ENCODE measurements at places on chromosomes 7 and 10. TPM values are rescaled to one million over a fixed set of nuclear protein-coding genes. Genes with fewer than 3 reads are reported as not detected.

Gene EPHB6
- 15.7 TPM for total RNA-seq

Gene OR2A42
- total RNA-seq, result not detected

Gene PLXDC2
- 44.5 TPM for total RNA-seq

GRCh38 chr7:117485118-117485620 lies 5.3 kb downstream of the CFTR start:
- H3K27me3 ChIP-seq, result peaks cover 7% of the 10 kb centered on the region
- H3K36me3 ChIP-seq, result no peaks in the 10 kb centered on the region
- H3K4me3 ChIP-seq, result no peak overlapping the region
- DNase-seq, result no peak

- no peak for DNase-seq
- no peaks in the 10 kb centered on the region for H3K27me3 ChIP-seq
- no peaks in the 10 kb centered on the region for H3K36me3 ChIP-seq
- peaks cover 3% of the 10 kb centered on the region for H3K4me1 ChIP-seq
- no peak overlapping the region for H3K27ac ChIP-seq
- no peak overlapping the region for H3K4me3 ChIP-seq
Measured at GRCh38 chr10:118840071-118840775, 85.5 kb upstream of the CACUL1 start.

DNA sequence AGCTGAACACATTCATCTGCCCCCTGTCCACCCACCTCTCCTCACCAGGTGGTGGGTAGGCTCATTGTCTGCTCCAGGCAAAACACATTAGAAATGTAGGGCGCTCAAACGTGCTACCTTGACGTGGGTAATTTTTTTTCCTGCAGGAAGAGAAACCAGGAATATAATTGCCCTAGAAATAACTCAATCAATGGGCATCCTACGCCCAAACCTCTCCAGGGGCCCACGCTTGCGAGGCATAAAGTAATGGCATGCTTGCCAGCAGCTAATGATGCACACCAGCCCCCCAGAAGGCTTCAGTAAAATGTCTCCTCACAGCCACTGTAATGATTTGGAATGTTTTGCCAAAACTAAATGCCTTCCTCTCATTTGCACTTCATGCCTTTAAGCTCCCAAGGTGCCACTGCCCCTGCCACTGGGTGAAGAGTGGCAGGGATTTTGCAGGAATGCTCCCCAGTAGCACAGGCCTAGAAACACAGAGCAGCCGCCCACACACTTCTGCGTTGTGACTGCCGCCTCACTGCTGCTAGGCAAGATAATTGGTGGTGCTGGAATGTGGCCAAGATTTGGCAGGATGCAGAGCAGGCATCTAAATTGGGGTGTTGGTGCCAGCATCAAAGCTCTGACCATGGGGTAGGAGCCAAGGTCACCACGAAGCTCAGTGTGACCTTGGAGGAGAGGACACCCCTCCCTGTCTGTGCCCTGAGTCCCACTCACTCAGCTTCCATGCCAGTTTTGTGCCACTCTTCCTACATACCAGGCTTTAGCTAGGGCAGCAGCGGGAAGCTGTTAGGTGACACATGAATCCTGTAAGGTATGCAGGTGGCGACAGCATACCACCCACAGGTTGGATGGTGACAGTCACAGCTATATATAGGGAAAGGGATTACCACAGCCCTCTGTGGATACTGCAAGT lies 48.7 kb upstream of the PPP1R3C start:
- peaks cover 16% of the 10 kb centered on the region for H3K4me1 ChIP-seq
- H3K27me3 ChIP-seq, result no peaks in the 10 kb centered on the region
- H3K36me3 ChIP-seq, result no peaks in the 10 kb centered on the region
- no peak overlapping the region for H3K27ac ChIP-seq
- DNase-seq, result no peak

GRCh38 chr10:114635101-114635500 lies 23.0 kb downstream of the ABLIM1 start:
- peaks cover 7% of the 10 kb centered on the region for H3K27me3 ChIP-seq
- H3K4me1 ChIP-seq, result peaks cover 62% of the 10 kb centered on the region
- H3K36me3 ChIP-seq, result no peaks in the 10 kb centered on the region
- H3K4me3 ChIP-seq, result peak overlapping the region; percentile 30
- DNase-seq, result peak; percentile 43

GRCh38 chr10:86342111-86342863 lies 24.3 kb downstream of the GRID1 start:
- H3K4me1 ChIP-seq, result no peaks in the 10 kb centered on the region
- H3K36me3 ChIP-seq, result no peaks in the 10 kb centered on the region
- DNase-seq, result no peak
- no peak overlapping the region for H3K27ac ChIP-seq
- H3K4me3 ChIP-seq, result no peak overlapping the region
- H3K27me3 ChIP-seq, result no peaks in the 10 kb centered on the region

GRCh38 chr7:25031432-25031831 lies 51.5 kb upstream of the OSBPL3 start:
- peaks cover 32% of the 10 kb centered on the region for H3K4me1 ChIP-seq
- no peak overlapping the region for H3K27ac ChIP-seq
- no peaks in the 10 kb centered on the region for H3K36me3 ChIP-seq
- H3K4me3 ChIP-seq, result no peak overlapping the region

DNA sequence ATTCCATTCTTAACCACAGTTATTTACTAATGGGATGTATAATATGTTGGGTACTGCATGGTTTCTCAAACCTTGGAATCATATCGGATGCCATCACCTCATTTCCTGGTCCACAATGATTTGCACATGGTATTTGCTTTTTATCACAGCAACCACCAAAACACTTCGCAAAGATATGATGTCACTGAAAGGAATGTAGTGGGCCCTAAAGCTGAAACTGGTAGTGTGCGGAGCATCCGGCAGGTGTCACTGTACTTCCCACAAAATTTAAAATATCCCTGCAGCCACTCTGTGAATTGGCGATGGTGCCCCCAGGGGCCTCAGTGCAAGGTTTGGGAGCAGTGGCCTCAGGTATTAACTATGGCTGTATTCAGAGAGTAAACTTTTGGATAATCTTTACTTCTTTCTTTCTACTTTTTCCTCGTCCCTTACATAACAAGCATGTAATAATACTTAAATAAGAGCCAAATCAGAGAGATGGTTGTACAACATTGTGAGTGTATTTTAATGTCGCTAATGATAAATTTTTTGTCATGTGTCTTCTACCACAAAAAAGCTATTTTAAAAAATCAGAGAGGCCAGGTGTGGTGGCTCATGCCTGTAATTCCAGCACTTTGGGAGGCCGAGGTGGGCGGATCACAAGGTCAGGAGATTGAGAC lies 66.2 kb downstream of the FAM241B start:
- H3K27ac ChIP-seq, result peak overlapping the region; percentile 28
- peak; percentile 90 for DNase-seq
- H3K27me3 ChIP-seq, result peaks cover 14% of the 10 kb centered on the region
- no peak overlapping the region for H3K4me3 ChIP-seq

- no peak overlapping the region for H3K4me3 ChIP-seq
- DNase-seq, result no peak
- H3K4me1 ChIP-seq, result no peaks in the 10 kb centered on the region
- H3K36me3 ChIP-seq, result no peaks in the 10 kb centered on the region
- H3K27me3 ChIP-seq, result no peaks in the 10 kb centered on the region
Measured at GRCh38 chr10:116861796-116862195, 12.5 kb downstream of the ENO4 start.

DNA sequence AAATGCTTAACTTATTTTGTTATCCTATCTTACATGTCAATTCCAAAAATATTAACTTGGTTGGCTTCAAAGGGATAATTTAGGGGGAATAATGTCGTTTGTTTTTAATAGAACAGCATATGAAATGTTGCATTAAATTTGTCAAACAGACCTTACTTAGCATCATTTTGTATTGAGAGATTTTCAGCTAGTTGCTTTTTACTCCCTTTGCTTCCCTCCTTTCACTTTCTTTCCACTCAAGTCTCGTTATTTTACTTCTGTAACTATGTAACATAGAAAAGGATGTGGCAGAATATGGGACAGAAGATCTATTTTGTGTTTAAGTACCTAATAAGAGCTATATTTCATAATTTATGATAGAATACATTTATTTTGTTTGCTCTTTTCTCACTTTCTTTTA lies 2.6 kb downstream of the PHYHIPL start:
- no peak overlapping the region for H3K4me3 ChIP-seq
- peaks cover 22% of the 10 kb centered on the region for H3K27me3 ChIP-seq
- H3K27ac ChIP-seq, result no peak overlapping the region
- DNase-seq, result no peak

DNA sequence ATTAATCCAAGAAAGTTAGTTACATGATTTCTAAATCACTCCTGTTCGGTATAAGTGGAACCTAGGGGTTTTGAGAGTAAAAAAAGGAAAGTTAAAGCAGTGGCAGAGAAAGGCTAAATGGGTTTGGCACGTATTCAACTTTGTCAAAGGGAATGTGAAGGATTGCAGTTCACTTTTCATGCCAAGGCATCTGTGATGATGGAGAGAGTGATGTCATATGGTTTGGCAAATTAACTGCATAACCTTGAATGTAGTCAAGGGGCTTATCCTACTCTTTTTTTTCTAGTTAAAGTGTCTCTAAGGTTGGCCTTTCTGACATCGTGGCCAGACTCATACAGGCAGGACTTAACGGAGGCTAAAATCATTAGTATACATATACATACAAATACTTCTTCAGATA lies 277.8 kb downstream of the EXOC4 start:
- no peaks in the 10 kb centered on the region for H3K4me1 ChIP-seq
- H3K27me3 ChIP-seq, result no peaks in the 10 kb centered on the region
- no peak overlapping the region for H3K4me3 ChIP-seq
- no peak overlapping the region for H3K27ac ChIP-seq
- H3K36me3 ChIP-seq, result no peaks in the 10 kb centered on the region

DNA sequence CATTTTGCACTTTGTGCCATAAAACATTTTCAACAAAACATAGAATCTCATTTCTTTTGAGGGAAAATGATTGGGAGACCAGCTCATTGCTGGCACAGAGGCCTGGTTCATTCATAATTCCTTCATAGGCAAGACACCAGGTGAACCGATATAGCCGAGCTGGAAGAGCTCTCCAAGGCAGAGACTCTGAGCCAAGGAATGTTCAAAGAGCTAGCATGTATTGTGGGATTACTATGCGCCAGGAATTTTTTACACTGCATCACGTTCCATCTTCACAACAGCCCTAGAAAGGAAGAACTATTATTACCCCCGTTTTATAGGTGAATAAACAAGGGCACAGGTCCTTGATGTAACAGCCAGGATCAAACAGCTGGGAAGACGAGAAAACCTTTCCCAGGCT lies 2.1 kb upstream of the IL6 start:
- peaks cover 9% of the 10 kb centered on the region for H3K36me3 ChIP-seq
- peak; percentile 57 for DNase-seq
- H3K4me3 ChIP-seq, result no peak overlapping the region
- H3K27me3 ChIP-seq, result no peaks in the 10 kb centered on the region

DNA sequence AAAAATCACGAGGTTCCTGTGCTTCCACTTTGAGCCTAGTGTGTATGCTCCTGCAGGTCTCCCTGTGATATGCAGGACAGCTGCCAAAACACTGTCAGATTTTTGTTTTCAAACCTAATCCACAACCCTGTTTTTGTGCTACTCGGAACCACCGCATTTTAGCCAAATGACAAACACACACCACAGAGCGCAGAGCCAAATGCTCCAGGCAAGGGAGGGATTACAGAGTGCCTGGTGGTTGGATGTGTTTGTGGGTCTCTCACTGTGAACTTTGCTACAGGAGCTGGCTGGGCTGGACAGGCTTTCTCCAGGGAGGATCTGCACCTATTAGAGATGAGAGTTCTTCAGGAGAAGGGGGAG lies 5.7 kb upstream of the RBM28 start:
- no peaks in the 10 kb centered on the region for H3K4me1 ChIP-seq
- peaks cover 54% of the 10 kb centered on the region for H3K27me3 ChIP-seq
- no peak overlapping the region for H3K27ac ChIP-seq
- no peak for DNase-seq
- no peaks in the 10 kb centered on the region for H3K36me3 ChIP-seq
- no peak overlapping the region for H3K4me3 ChIP-seq

- no peak for DNase-seq
- H3K27ac ChIP-seq, result no peak overlapping the region
- no peaks in the 10 kb centered on the region for H3K36me3 ChIP-seq
- H3K27me3 ChIP-seq, result peaks cover 92% of the 10 kb centered on the region
Measured at GRCh38 chr7:27243340-27244163, 950 bp downstream of the EVX1 start.
